Epithelial cell of prostate (primary cell): ENCODE measurements at places on chromosomes 16 and 17.

DNA sequence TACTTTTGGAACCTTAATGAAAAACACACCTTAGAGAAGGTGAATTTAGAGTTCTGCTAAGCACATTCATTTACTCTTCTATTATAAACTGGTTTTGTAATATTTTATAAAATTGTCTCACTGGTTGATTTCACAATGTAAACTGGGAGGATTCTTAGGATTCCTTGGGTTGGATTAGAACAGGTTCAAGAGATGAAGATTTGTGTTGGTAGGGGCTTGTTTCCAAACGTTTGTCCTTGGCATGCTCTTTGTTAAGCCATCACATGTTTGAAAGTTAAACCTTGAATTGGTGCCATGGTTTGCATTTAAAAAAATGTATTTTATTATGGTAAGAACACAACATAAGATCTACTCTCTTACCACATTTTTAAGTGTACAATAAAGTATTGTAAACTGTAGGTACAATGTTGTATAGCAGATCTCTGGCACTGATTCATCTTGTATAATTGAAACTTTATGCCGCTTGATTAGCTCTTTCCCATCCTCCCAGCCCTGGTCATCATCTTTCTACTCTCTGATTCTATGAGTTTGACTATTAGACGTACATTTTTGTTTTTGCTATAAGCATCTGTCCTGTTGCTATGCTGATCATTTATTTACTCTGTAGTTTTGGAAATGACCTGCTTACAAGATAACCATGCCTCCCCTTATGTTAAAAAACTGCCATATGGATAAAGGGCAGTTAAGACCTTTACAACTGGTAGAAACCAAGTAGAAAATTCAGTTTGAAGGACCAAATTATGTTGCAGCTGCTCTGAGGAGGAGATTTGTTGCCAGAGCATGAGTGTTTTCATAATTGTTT is 9.6 kb downstream of the FTO start:
- DNase-seq, result no peak

- DNase-seq, result no peak
Measured at GRCh38 chr17:7767405-7768021, 50.0 kb downstream of the DNAH2 start.

GRCh38 chr17:62109378-62109902 is 44.4 kb upstream of the MED13 start:
- peak; percentile 45 for DNase-seq

- DNase-seq, result no peak
Measured at GRCh38 chr16:10269632-10270031, 87.4 kb upstream of the GRIN2A start.

GRCh38 chr16:57141822-57142631 is 43.8 kb downstream of the PSME3IP1 start:
- DNase-seq, result no peak

GRCh38 chr17:74836691-74837467 is 22.8 kb downstream of the GRIN2C start:
- no peak for DNase-seq

- DNase-seq, result no peak
Measured at GRCh38 chr16:85138825-85139627, 26.8 kb upstream of the CIBAR2 start.

GRCh38 chr16:65061935-65062518 is 59.8 kb downstream of the CDH11 start:
- no peak for DNase-seq

GRCh38 chr17:34076743-34077631 is 178.1 kb upstream of the CCL2 start:
- no peak for DNase-seq

DNA sequence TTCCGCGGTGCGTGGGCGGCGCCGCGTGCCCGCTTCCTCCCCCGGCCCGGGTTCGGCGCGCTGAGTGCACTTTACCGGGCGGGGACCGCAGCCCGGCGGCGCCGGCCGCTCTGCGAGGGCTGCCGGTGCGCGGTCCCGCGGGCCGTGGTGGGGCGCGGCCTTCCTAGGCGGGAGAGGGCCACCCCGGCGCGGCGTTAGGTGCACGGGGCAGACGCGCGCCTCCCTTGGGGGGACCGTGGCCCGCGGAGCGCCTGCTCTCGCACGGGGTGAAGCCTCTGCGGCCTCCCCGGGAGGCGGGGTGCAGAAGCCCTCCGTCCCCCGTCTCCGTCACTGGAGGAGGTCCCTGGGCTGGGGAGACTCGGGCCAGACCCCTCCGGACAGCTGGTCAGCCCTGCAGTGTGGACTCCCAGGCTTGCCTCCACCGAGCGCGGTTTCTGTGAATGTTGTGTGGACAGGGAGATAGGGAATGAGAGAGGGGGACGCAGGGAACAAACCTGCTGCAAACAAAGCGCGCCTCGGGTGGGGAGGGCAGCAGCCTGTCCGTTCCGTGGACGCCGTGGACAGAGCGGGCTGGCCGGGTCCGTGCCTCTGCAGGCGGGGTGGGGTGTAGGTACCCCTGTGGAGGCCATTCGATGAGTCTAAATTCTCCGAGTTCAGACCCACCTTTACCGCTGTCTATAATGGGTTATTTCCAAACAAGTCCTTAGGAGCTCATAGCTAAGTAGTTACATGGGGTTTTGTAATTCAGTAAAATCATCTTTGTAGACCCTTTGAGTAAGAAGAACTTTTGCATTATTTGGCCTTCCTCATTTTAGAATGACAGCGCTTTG is 721 bp downstream of the TBCD start:
- no peak for DNase-seq

DNA sequence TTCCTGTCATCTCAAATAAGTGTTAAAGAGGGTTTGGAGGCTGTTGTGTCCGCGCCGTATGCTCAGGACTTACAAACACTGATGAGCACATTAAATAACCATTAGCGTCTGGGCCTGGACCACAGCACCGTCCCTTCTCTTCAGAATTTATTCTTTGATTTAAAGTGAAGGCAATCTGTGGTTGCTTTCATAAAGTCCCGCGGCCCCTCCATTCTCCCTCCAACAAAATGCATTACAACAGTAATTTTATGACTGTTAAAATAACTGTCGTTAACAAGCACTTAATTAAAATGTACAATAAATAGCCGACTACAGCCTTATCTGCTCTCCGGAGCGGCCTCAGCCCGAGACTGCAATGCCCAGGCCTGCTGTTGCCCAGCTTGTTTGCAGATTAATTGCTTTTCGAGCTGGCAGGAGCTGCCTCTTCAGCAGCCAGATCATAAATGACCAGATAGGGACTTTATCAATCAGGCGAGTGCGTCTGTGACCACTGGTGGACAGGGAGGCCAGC is 30.6 kb upstream of the IRX3 start:
- DNase-seq, result no peak

GRCh38 chr17:81577278-81578000 is 25.3 kb upstream of the FAAP100 start:
- no peak for DNase-seq

- no peak for DNase-seq
Measured at GRCh38 chr16:68386628-68387027, 61.7 kb downstream of the SMPD3 start.

DNA sequence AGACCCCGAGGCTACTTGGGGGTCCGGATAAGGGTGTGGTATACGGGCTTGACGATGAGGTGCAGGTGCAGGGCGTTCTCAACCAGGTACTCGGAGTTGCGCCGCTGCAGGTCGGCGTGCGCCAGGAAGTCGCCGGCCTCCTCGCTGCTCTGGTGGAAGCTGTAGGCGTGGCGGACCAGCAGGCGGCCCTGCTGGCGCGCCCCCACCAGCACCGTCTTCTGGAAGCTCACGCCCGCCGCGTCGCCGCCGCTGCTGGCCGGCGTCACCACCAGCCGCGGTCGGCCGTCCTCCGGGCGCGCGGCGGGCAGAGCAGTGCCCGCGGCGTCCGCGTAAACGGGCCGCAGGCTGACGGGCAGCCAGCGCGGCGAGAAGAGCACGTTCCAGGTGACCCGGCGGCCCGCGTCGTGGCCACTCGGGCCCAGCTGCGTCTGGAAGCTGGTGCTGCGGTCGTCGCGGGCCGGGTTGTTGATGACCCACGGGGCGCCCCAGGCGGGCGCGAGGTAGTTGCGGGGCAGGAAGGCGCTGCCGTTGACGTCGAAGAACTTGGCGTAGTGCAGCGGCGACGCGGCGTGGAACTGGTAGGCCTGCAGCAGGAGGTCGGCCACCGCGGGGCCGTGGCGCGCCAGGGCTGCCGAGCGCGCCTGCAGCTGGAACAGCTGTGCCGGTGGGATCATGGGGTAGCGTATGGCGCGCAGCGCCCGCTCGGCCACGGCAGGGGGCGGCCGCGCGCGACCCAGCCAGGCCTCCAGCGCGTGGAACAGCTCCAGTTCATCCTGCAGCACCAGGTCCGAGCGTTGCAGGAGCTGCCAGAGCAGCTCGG is 4.8 kb downstream of the BTBD17 start:
- DNase-seq, result no peak

- DNase-seq, result no peak
Measured at GRCh38 chr17:39916918-39917317, 1.5 kb downstream of the GSDMB start.

DNA sequence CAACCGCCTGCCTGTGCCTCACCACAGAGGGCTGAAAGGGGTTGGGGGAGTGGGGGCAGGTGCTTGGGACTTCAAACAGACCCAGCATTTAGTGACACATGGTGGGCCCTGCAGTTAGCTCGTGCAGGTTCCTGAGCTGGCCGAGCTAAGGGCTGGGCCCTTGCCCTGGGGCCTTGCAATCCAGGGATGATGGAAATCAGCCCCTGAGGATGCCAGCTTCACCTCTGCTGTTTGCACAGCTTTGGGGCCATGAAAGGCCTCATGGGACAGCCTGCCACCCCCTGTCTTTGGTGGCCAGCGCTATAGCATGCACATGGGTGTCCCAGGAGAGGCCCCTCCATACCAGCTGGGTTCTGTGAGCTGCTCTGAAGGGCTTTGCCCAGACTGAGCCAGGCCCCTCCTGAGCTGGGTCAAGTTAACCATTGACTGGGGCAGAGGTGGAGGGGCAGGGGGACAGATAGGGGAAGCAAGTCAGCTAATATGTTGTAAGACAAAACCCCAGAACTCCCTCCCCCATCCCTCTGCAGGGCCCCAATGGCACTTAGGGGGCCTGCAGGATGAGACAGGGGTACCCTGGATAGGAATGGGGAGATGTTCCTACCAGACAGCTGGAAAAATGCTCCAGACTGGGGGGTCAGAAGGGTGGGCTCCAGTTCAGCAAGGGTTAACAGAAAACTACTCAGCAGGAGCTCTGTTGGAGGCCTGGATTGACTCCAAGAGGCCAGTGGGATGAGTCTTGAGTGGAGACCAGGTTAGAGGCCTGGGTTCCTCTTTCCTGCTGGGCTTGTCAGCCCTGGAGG is 692 bp downstream of the PRR15L start:
- DNase-seq, result no peak

- no peak for DNase-seq
Measured at GRCh38 chr16:5706211-5706610, 608.6 kb upstream of the EEF2KMT start.

- no peak for DNase-seq
Measured at GRCh38 chr17:4498461-4499397, at the start of gene SPNS2. SPNS2 (plus strand) TSS chr17:4498881; CDS start chr17:4499048, 167 bp downstream.

GRCh38 chr17:83053021-83053681 is 26.3 kb upstream of the METRNL start:
- DNase-seq, result no peak

DNA sequence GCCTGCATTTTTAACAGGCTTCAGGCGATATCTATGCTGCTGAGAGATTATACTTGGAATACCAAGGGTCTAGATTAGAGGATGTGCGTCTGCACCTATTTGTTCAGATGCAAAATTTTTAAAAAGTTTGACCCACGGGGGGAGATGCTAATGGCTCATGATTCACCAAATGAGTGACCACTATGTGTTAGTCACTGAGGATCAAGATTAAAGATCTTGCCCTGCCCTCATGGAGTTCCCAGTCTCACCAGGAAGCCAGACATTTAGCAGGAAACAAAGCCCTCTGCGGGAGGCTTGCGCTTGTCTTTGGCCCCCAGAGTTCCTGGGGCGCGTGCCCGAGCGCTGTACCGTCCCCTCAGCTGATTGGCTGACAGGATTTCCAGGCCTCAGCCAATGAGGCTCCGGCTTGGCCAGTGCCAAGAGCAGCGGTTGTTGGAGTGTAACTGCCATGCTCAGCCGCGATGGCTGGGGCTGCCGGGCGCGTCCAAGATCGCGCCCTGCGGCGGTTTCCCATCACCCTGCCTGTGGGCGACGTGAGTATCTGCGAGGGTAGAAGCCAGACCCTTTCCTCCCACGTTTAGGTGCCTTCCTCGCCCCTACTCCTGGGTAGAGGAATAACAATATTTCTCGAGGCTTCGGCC is 4.5 kb upstream of the DDX19B start:
- no peak for DNase-seq

- DNase-seq, result no peak
Measured at GRCh38 chr16:68319185-68319908, 8.5 kb downstream of the PRMT7 start.

DNA sequence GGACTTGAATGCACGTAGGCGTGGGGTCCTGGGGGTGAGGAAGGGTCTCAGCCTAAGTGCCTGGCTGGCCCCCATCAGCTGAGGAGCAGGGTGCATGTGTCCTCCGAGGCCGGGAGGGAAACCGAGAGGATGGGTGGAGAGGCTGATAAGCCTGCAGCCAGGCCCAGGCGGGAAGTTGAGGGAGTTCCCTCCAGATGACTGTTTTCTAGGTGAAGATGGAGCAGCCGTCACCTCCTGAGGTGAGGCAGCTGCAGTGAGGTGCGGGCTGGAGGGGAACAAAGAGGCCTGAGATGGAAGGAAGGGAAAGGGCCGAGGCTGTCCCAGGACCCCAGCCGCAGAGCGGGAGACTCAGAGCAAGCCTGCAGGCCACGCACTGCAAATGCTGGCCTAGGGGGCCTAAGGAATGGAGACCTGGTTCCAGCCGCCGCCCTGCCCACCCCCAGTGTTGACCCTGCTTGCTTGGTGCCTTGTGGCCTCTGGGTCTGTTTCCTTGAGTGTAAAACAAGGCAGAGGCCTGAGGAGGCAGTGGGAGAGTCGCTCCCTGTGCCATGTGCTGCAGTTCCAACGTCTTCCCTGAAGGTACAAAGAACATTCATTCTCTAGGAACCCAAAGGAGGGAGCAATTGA is 3.0 kb downstream of the PECAM1 start:
- no peak for DNase-seq

DNA sequence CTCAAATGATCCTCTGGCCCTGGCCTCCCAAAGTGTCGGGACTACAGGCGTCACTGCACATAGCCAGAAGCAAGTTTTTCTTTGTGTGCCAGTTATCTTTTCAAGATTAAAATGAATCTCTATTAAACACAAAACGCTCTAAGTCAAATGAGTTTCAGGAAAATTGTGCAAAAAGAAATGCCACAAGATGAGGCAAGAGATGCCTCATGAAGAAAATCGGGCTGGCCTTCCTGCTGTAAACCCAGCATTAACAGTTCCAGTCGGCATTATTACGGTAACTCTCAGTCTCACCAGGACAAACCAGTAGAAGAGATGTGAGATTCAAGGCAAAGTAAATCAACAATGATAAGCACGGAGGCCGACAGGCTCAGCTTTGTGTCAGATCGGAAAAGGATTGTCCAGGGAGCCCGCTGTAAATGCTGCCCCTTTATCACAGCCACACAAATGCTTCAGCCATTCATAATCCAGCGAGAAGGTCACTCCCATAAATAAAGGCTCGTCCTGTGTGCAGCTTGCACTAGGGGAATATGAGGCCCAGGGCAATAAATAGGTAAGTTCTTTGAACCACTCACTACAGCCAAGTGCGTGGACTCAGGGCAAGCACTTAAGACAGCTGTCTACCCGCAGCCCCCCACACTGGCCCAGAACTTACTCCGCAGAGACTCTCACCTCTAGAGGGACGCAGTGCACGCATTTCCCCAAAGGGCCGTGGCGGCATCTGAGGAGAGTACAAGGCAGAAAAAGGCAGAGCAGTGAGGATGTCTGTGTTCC is 27.2 kb downstream of the NPLOC4 start:
- DNase-seq, result no peak
